ENCODE measurements at places on chromosomes 5 and 9.
A peak's percentile ranks its signal among the peaks of the same experiment; 100 is the strongest.

- no peak for DNase-seq
Observed at GRCh38 chr5:115387816-115388215, 91.4 kb upstream of the CCDC112 start.

DNA sequence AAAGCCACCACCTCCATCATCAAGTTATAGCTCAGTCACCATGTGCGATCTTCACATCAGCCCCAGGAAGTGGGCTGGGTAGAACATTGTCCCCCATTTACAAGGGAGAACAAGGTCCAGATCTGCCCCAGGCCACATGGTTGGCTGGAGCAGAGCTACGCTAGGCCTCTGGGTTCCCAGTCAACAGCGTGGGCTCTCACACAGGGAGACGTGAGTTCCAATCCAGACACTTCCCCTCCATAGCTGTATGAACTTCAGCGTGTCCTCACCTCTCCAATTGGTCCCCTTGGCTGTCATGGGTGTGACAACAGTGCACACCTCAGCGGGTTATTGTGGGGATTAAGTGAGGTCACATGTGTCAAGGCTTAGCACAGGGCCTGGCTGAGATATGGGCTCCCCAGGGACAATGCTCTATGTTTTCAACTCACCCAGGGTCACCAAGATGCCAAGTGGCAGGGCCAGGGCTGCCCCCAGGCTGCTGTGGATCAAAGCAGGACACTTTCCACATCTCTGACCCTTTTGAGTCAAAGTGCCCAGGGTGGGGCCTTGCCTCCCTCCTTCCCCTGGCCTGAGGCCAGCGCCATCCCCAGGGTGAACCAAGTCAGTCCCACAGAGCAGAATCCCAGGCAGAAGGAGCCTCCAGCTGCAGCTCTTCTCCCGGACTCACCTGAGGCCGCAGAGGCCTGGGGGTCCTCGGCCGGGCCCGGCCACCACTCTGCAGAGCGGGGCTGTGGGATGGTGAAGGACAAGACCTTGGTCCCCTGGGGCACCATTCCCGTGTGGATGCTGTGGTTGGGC is 19.8 kb downstream of the AKNA start:
- no peak for DNase-seq

DNA sequence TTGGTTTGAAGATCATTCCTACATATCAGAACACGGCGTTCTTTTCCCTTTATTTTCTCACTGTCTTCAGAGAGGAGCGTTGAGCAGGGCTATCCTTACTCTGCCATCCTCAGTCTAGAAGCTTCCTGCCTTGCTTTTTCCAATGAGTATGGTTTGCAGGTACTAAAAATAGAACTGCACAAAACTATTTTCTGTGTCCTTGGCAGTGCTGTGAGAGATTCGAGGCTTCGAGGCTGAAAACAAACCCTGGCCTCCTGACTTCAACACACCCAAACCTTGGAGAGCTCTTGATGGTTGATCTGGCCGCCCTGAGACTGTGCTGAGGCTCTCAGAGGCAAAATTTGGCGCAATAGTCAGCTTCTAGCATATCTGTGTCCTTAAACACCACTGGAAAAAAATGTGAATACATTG is 78.9 kb downstream of the GOLPH3 start:
- DNase-seq = no peak

GRCh38 chr9:38227061-38227540 is 158.1 kb upstream of the SHB start:
- DNase-seq = peak; percentile 58

DNA sequence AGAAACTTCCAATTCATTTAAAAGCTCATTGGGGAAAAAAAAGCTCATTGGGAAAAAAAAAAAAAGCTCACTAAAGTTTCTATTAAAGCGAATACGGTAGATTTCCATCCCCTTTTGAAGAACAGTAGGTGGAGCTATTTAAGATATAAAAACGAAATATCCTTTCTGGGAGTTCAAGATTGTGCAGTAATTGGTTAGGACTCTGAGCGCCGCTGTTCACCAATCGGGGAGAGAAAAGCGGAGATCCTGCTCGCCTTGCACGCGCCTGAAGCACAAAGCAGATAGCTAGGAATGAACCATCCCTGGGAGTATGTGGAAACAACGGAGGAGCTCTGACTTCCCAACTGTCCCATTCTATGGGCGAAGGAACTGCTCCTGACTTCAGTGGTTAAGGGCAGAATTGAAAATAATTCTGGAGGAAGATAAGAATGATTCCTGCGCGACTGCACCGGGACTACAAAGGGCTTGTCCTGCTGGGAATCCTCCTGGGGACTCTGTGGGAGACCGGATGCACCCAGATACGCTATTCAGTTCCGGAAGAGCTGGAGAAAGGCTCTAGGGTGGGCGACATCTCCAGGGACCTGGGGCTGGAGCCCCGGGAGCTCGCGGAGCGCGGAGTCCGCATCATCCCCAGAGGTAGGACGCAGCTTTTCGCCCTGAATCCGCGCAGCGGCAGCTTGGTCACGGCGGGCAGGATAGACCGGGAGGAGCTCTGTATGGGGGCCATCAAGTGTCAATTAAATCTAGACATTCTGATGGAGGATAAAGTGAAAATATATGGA is at the start of gene PCDHGA12:
TSS of gene PCDHGA12 (plus strand) at position 176 of the 782 bp plus-strand sequence. CDS start at position 429, 253 bp downstream.
- no peak for DNase-seq

DNA sequence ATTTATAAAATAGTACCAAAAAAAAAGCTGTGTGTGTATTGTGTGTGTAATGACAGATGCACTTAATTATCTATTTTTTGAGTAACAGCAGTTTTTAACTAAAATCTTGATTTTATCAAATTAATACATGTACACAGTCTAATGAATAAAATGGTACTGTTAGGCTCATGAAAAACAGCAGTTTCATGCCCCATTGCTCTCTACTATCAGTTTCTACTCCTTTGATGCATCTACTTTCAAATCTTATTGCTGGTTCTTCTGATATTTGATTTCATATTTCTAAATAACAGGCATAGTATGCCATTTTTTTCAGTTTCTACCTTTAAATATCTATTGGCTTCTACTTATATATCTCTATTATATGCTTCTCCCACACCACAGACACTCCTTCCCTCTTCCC is 117.4 kb downstream of the CCDC171 start:
- no peak for DNase-seq

- DNase-seq = peak; percentile 34
Observed at GRCh38 chr9:131503626-131504465, 1.1 kb downstream of the POMT1 start.

- DNase-seq = no peak
Observed at GRCh38 chr5:6080930-6081726, 297.2 kb downstream of the MED10 start.

DNA sequence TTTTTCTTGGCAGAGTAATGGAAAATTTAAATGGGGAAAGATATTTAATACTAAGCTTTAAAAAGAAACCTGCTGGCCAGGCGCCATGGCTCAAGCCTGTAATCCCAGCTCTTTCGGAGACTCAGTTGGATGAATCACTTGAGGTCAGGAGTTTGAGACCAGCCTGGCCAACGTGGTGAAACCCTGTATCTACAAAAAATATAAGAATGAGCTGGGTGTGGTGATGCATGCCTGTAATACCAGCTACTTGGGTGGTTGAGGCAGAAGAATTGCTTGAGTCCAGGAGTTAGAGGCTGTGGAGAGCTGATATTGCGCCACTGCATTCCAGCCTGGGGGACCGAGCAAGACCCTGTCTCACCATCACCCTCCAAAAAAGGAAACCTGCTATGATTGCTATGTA is 32.8 kb downstream of the TUT7 start:
- DNase-seq = no peak

DNA sequence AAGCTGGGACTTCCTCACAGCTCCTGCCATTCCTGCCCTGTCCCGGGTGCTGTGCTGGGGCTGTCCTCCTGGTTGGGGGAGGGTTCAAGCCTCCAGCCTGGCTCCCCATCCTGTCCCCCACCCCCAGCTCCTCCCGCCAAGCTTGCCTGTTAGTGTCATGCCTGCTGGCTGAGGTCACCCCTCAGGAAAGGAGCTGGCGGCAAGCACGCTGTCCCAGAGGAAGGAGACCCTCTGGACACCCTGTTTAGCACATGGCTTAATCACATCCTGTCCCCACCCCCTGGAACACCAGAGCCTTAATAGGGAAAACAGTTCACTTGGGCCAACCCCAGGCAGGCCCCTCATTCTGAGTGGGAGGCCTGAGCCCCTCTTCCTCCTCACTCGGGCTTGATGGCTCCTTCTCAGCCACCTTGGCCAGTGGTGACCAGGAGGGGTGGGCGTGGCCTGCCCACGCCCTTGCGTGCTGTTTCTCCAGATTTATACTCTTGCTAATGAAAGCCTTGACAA is 9.2 kb upstream of the PHYHD1 start:
- DNase-seq = no peak

GRCh38 chr9:13904746-13905145 is 409.2 kb downstream of the NFIB start:
- DNase-seq = no peak

- DNase-seq = no peak
Observed at GRCh38 chr9:100626949-100627348, 49.1 kb downstream of the CAVIN4 start.

DNA sequence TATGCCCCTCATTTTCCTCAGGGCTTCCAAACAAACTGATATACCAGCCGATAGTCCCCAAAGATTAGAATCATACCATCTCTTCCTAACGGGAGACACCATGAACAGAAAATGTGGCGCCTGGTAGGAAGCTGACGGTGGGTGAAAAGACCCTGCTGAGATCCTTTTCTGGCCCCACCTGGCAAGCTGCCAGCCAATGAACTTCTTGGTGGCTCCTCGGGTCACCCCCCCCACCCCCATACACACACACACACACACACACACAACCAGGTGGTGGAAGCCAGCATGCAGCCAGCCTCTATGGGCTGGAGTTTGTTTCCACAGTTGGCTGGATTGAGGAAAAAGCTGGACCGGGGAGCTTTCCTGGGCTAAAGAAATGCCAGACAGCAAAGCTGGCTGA is 4.8 kb upstream of the CCIN start:
- no peak for DNase-seq

DNA sequence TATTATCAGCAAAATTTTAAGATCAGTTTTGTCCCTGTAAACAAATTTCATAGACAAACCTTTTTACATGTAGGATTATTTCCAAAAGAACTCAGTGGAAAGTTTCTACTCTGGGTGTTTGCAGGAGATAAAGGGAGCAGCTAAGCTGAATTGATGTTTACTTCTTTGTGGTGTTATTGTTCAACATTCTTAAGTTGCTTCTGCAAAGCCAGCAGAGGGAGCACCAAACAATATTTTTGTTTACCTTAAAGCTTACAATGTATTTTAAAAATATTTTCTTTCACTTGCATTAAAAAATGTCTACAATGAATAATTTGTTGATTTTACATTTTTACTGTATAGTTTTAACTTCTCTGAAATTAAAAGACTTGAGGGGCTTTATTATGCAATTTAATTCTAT is 135.4 kb downstream of the ATG10 start:
- no peak for DNase-seq

- no peak for DNase-seq
Observed at GRCh38 chr5:36056422-36056821, 10.3 kb downstream of the UGT3A2 start.

GRCh38 chr9:100575765-100576386 is 2.0 kb upstream of the CAVIN4 start:
- no peak for DNase-seq
